ENCODE measurements at places on chromosomes 6 and 20.
A peak's percentile ranks its signal among the peaks of the same experiment; 100 is the strongest.

GRCh38 chr6:159094444-159095252 lies 49.9 kb upstream of the TAGAP start:
- no peak for DNase-seq

- DNase-seq = no peak
These were observed 3.9 kb downstream of the SYNJ2 start for GRCh38 chr6:157985378-157986155.

GRCh38 chr20:23153696-23154341 lies 67.7 kb upstream of the CD93 start:
- no peak for DNase-seq

GRCh38 chr20:60802676-60803075 lies 449.4 kb upstream of the CDH4 start:
- DNase-seq = no peak

DNA sequence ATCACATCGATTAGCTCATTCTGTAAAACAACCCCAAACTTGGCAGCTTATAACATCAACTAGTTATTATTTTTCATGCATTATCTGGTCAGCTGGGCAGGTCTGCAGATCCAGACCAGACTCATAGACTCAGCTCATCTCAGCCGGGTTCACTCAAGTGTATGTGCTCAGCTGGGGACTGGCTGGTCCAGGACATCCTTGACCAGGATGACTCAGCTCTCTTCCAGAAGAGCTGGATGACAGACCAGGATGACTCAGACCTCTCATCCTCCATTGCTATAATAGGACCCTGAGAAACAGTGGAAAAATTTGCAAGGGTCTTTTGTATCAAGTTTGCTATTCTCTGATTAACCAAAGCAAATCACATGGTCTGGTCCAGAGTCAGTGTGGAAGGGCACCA lies 312.5 kb upstream of the PLCB4 start:
- no peak for DNase-seq

GRCh38 chr6:71190809-71191208 lies 97.8 kb upstream of the OGFRL1 start:
- DNase-seq = no peak

- peak; percentile 34 for DNase-seq
These were observed at the start of gene RBM24 for GRCh38 chr6:17281100-17281496. Gene RBM24, plus strand, starts transcription at chr6:17281361. Its CDS starts 221 bp downstream, at chr6:17281582.

DNA sequence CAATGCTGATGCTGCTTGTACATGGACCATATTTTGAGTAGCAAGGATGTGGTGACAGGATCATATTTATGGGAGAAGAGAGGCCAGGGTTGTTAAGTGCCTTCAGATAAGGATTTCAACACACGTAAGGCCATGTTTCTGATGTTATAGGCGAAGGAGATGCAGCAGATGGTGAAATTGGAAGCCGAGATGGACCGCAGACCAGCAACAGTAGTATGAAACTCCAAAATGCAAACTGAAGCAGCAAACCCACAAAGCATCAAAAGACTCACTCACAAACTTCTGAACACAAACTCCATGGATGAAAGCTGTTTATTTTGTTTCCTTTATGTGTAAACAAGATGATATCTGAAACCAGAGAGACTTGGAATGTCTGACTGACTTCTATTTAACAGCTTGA lies 35.6 kb upstream of the LAMP5 start:
- no peak for DNase-seq

DNA sequence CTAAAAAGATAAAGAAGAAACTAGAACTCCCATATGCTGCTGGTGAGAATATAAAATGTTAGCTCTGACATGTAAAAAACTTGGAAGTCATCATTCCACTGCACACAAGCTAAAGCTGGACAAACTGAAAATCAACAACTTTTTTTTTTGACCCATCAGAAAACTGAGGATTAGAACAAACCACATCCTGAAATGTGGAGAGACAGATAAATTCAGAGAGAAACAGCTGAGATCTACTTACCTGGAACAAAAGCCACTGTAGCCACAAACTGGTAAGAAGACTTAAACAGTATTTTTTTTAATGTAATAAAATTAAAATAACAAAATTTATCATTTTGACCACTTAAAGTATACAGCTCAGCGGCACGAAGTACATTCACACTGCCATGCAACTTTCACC lies 408.5 kb upstream of the RGS17 start:
- DNase-seq = no peak

GRCh38 chr6:9834233-9834632 lies 580.6 kb downstream of the TFAP2A start:
- DNase-seq = no peak

- DNase-seq = no peak
These were observed 30.5 kb upstream of the NRN1 start for GRCh38 chr6:6037179-6037578.

Data from stimulated activated CD4-positive, alpha-beta T cell treated with anti-CD3 and anti-CD28 coated beads, Interleukin-4, amount 100 ng/mL, for 48 hours (primary cell).